Activated CD4-positive, alpha-beta T cell treated with anti-CD3 and anti-CD28 coated beads, Interleukin-10, Interleukin-2, amounts not matched to agents 100 ng/mL and 50 ng/mL, durations not matched to agents 16 hours and 8 hours (primary cell): ENCODE measurements at places on chromosomes 11 and 22.

DNA sequence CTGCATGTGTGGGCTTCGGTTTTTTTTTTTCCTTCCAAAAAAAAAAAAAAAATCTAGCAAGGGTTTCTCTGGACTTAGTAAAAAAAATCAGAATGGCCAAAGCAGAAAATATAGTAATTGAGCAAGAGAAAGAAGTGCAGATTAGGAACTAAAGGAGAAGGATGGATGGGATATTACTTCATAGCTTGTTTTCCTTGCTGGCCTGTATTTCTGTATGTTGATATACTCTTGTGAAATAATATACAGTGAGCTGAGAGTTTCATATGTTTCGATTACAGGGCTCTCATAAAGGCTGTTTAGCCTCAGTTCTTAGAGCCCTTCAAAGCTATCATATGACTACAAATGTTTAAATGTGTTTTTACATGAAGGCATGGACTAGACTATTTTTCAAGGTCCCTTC lies 34.3 kb upstream of the NFRKB start:
- no peak for DNase-seq

DNA sequence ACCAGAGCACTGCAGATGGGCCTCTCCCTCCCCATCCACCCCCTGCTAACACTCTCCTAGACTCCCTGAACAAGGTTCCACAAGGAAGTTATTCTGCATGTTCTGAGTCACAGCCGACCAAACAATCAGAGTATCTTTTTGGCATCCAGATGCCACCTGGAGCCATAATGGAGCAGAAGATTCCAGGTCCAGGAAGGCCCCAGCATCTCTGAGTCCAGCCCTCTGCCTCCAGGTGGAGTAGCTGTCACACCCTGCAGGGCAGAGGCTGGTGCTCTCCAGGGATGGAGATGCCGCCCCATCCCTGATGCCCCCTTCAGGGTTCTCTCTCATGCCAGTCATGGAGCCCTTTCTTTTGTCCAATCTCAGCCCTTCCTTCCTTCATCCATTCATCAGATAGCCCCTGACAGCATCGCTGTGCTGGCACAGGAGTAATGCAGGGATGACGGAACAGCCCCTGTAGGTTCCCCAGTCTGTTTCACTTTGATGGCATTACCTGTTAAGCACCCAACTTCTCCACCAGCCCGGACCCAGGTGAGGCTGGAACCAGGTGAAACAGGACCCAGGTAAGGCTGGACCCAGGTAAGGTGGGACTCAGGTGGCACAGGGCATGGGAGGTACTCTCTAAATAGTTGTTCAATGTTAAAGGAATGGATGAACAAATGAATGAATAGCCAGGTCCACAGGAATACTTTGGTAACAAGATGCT lies 20.1 kb upstream of the TSKU start:
- no peak for DNase-seq

DNA sequence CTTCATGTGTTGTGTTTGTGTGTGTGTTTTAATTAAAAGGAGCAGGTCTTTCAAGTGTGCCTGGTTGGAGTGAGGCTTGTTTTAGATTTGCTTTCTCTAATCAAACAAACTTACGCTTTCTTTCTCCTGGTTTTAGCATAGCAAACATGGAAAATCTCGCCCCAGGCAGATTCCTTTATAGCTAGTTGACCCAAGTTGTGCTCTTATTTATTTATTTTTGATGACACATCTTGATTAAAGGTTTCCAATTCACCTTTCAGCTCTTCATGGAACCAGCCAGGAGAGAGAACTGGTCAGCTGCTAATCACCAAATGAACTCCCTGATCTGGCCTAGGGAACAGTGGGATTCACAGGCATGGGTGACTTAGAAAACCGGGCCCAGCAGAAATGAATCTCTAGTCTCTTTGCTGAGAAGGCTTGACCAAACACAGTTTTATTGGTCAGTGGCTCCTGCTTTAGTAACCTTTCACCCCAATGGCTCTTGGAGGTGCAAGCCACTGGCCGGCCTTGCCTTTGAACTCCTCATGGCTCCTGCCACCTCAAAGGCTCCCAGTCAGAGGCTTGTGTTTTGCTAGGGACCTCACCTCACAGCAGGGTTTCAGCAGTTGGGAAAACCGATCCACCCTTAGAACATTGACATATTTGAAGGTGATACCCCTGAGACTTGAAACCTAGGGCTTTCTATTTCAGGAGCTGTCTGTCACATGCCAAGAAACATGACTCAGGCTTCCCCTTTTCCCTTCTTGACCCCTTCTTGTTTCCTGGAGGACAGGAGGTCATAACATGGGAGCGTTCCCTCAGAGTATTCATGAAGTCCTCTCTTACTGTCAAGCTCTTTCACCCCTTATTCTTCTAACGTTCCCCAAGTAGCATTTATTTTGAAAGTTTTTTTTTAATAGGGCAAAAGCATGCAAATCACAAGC lies 48.8 kb downstream of the EXT2 start:
- DNase-seq, result no peak

DNA sequence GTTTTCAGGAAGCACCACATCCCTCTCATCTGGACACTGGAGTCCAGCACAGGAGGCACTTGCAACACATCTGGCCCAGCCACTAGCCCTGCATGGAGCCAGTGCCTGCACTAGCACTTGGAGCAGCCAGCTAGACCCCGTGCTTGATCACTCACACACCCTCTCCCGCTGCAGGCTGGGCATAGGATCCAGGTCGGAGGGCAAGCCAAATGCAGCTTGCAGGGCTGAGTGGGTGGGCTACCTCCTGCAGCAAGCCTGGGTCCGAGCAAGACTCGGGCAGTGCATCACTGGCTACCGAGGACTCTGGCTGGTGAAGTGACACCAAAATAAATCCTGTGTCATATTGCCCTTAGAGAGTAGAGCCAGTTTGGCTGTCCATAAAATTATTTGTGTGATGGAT lies 1795.4 kb downstream of the LRRC4C start:
- no peak for DNase-seq

- DNase-seq, result no peak
Observed at GRCh38 chr11:34749666-34750659, 129.1 kb downstream of the EHF start.

- DNase-seq, result no peak
Observed at GRCh38 chr22:37462983-37463382, 23.2 kb downstream of the MFNG start.

- DNase-seq, result no peak
Observed at GRCh38 chr11:69919659-69920344, 100.6 kb upstream of the FGF3 start.

- DNase-seq, result no peak
Observed at GRCh38 chr11:13016415-13016814, 7.3 kb downstream of the RASSF10 start.

DNA sequence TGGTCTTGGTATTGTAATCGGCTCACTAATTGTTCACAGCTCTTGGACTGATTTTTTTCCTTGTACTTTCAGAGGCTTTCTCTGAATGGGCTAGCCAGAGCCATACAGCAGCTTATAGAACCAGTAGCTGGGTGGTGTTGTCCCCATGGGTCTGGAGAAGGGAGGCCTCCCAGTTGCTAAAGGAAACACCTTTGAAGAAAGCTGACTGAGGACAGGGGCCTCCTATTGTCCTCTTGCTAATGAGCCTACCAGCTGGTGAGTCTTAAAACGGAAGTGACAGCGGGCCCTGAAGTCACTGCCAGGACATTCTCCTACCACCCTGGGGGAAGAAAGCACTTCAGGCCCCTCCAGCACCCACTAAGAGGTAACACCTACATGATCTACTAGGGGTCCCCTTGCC lies 9.9 kb downstream of the FADS3 start:
- DNase-seq, result no peak

- DNase-seq, result peak; percentile 16
Observed at GRCh38 chr11:82680252-82680651, 53.4 kb downstream of the FAM181B start.

GRCh38 chr11:71530602-71531001 lies 3.5 kb downstream of the KRTAP5-7 start:
- DNase-seq, result no peak

DNA sequence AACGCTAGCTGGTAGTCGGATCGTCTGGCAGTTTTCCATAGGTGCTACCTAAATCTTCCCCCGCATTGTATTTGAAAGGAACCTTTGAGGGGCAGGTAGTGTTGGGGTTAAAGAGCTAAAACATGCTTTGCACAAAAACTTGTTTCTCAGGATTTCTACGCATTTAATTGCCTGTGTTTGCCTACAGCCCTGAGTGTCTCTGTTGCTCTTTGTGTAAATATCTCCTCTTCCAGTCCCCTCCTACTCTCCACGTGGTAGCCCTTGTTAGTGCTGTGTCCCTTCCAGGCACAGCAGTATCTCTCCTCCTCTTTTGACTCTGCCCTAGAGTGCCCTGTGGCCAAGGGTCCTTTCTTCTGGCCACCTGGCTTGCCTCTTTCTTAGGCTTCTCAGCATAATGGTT lies 81.7 kb downstream of the BARX2 start:
- DNase-seq, result no peak

DNA sequence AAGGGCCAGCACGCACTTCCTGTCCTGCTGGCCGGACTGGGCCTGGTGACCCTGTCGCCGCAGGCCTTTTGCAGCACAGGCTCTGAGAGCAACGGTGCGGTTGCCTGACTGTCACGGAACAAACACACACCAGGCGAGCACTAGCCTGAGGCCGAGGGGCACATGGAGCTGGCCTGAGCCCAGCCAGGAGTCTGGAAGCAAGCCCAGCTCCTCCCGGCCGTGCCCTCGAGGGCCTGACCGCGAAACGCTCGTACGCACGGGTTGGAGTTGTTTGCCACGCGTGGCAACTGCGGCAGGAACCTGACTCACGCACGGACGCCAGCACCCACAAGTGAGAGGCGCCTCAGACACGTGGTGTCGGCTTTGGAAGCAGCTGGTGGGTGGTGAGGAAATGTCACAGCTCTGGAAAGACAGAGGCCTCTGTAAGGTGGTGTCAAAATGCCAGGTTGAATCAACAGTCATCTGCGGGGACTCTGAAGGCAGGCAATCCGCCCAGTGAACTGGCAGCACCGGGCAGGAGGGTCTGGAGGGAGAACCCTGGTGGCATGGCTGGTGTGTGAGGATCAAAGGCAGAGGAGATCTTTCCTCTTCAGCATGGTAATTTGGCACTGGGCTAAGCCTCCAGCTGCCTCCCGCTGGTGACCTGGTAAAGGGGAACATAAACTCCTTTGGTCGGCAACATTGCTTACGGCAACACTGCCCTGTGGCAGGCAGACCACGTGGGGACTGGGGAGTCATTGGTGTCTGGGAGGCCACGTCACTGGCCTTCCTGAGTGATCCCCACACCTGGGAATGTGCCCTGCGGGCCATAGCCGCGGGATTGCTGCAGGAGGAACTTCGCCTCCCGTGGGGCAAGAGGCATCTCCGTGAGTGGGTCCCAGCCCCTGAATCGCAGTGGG lies 15.3 kb upstream of the IL17REL start:
- peak; percentile 53 for DNase-seq

DNA sequence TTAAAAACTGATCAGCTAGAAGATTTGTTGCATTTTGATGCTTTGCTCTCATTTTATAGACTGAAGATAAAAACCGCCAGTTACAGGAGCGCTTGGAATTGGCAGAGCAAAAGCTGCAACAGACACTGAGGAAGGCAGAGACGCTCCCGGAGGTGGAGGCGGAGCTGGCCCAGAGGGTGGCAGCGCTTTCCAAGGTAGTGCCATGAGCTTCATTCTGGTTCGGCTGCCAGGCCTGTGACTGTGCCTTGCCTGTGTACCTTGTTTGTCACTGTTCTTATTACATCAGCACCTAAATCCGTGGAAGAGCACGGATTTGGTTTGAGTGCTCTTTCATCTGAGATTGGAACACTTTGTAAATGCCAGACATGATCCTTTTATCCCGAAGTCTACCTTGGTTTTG lies 61.4 kb downstream of the PPFIA1 start:
- no peak for DNase-seq

DNA sequence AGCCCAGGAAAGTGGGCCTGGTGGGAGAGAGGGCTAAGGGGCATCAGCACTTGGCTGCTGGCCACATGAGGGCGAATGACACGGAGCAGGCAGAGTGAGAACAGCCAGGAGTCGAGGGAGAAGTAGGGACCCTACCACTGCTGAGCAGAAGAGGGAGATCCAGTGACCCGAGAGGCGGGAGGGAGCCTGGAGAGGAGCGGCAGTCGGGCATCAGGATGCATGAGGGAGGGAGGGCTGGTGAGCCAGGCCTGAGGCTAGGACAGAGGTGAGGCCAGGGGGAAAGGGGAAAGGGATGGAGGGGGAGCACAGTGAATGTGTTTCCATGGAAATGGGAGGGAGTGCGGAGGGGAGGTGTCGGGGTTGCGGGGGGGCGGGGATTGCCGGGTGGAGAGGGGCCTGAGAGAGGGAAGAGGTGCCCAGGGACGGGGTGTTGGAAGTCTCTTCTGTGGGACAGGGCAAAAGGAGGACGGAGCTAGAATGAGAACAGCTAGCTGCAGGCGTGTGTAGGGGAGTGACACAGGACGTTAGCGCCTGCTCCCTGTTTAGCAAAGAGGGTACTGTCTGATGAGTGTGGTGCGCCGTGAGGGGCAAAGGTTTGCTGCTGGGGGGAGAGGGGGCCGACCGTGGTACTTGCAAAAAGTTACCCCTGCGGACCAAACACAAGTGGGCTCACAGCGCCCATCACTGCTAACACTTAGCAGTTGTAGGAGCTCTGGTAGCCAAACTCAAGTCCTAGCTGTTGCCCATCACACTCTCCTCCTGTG lies 37.1 kb upstream of the WNT11 start:
- DNase-seq, result no peak

- DNase-seq, result peak; percentile 26
Observed at GRCh38 chr22:40263191-40263590, 83.1 kb upstream of the ADSL start.

DNA sequence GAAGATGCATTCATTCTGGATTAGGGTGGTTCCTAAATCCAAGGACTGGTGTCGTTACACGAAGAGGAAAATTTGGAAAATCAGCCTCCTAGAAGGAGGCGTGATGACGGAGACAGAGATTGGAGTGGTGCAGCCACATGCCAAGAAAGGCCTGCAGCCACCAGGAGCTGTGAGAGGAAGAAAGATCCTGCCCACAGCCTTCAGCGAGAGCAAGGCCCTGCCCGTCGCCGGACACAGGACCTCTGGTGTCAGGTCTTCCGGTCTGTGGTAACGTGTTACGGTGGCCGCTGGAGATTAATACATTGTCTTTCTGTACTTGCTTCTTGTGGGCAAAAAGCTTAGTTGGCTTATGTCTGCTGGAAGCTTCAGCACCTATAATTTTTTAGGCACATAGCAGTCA lies 1045.8 kb downstream of the BRD1 start:
- no peak for DNase-seq

- DNase-seq, result no peak
Observed at GRCh38 chr22:27135031-27135981, 477.9 kb downstream of the MIAT start.

DNA sequence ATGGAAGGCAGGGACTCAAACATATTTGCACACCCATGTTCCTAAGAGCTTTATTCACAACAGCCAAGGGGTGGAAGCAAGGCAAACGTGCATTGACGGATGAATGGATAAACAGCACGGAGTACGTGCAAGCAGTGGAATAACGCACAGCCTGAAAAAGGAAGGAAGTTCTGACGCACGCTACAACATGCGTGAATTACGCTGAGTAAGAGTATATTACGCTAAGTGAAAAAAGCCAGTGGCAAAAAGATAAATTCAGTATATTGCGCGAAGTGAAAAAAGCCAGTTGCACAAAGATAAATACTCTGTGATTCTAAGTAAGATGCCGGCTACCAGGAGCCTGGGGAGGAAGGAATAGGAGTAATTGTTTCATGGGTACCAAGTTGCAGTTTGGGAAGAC lies 19.5 kb downstream of the PHF21B start:
- DNase-seq, result no peak
